Fibroblast of villous mesenchyme (primary cell): ENCODE measurements at places on chromosomes 1 and 21.
A peak's percentile ranks its signal among the peaks of the same experiment; 100 is the strongest.

GRCh38 chr1:18118491-18118890 is 10.9 kb downstream of the IGSF21 start:
- no peak for DNase-seq

DNA sequence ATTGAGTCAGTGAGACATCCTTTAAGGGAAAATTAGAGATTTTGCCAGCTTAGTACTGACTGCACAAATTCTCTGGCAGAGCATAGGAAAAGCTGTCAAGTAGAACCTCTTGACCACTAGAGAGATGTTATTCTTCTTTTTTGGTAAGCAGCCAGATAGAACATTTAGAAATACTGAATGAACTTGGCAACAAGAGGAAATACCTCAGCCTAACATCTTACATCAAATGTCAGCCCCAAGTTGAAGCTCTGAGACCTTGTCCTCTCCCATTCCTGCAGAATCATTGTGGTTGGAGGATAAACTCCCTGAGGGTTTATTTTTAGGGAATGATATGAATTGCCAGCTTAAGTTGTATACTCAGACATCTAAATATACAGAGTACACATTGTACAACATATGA is 53.5 kb downstream of the MIGA1 start:
- DNase-seq, result peak; percentile 96

- DNase-seq, result peak; percentile 14
Measured at GRCh38 chr1:220527908-220528678, at the start of gene MARK1. Gene MARK1, plus strand, starts transcription at chr1:220528136. Its CDS starts 687 bp downstream, at chr1:220528823.

DNA sequence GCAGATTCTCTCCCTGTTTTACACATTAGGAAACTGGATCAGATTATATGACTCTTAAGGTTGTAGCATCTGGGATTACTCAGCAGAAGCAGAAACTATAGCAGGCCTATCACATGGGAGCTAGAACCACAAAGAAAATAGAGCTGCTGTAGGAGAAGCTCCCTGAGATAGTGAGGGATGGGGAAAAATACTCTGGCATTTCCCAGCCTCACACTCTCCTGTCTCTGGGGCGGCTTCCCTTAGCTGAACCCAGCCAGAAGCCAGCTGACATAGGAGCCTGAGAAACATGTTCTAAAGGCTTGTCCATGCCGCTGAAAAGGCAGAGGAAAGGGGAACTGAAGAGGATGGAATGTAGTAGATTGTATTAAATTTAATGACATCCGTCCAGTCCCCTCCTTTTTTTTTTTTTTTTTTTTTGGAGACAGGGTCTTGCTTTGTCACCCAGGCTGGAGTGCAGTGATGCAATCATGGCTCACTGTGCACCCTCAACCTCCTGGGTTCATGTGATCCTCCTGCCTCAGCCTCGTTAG is 76.8 kb upstream of the DNAJC6 start:
- no peak for DNase-seq

- DNase-seq, result peak; percentile 78
Measured at GRCh38 chr1:222240536-222241181, 307.2 kb downstream of the HHIPL2 start.

DNA sequence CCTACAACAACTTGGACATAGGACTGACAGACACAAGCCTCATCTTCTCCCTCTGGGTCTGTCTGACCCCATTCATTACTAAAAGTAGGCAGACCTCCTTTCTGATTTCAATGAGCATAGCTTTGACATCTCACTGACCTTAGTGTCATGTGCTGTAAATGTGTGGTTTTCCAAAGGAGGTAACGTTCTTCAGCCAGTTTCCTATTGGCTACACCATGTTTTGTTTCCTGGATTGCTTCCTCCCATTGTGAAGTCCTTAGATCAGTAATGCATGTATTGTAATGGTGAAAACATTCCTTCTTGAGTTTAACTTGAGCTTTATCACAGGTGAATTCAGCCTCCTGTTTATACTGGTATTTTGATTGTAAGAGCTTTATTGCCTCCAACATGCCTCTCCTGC is 20.6 kb downstream of the STXBP3 start:
- no peak for DNase-seq
